Activated CD4-positive, alpha-beta T cell treated with anti-CD3 and anti-CD28 coated beads, Interleukin-2, amount 10 ng/mL, durations not matched to agents 24 days and 14 days (primary cell): ENCODE measurements at places on chromosomes 16 and 17. TPM values are rescaled to one million over a fixed set of nuclear protein-coding genes. Genes with fewer than 3 reads are reported as not detected.
A peak's percentile ranks its signal among the peaks of the same experiment; 100 is the strongest.

DNA sequence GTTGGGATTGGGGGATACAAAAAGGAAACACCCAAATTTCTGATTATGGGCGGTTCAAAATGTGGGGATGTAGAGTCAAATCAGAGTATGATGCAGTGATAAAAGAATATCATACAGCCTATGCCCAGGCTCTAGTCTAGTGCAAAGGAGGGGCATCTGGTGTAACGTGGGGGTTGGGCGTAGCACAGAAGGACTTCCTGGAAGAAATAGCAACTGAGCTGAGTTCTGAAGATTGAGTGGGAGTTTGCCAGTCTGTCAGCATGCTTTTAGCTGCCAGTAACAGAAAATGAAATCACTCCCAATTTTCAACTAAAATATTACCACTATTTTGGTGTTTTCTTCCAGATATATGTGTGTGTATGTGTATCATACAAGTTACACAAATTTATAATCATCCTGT, 196.9 kb downstream of the SPECC1 start:
- no peak for DNase-seq

DNA sequence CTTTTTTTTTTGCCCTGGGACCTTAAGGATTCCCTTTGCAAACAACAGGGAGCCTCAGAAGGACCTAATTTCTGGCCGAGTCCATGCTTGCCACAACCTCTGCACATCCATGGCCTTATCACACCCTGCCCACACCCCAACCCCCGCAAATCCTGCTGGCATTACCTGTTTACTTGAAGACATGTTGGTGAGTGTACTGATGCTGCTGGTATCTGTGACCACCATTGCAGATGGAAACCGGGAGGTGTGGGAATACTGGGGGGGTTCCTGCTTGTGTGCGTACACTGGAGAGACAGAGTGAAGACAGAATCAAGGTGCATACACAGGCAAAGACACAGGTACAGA, 46.0 kb downstream of the HNF1B start:
- no peak for DNase-seq

DNA sequence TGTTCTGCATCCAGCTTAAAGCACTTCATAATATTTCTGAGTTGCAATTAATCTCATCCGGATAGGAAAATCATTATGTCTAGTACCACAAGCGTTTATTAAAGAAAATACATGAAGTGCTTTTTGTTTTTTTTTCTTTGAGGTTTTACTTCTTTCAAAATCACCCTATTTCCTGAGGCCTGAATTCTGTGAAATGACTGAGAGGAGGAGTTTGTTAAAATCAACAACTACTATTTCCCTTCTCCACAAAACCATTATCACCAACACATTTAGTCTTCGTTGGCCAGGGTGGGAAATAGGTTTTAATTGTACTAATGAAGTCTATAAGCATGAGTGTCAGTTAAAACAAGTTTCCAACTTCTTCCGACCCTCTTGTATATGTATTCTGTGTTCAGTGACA, 50.7 kb upstream of the ADCY7 start:
- no peak for DNase-seq

DNA sequence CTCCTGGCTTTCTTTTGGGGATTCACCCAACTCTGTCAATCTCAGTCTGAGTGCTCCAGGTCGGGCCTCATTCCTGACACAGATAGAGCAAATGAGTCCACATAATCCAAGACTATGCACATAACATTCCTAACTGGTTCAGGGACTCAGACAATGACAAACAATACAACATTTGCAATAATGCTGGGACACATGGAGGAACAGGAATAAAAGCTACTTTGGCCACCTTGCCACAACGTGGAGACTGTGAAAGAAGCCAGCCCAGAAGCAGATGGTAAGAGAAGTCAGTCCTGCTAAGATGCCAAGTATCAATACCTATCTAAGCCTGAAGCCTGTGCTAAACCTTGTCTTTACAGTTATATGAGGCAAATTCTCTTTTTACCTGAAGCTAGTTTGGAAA, 39.0 kb downstream of the GLG1 start:
- DNase-seq: no peak

DNA sequence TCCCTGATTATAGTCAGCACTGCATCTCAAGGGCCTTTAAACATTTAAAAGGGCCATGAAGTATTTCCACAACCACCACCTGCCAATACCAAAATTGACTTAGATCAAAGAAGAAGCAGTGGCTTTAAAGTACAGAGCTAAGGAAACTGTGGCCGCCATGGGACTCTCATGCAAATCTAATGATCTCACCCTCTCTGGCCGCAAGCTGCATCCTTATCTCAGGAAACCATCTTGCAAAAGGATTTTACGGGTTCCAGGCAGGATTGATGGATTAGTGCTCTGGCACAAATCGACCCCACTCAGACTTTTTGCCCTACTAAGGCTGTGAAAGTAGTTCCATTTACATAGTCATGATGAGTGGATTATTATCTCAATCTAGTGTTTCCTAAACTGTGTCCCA, 22.6 kb downstream of the CDRT4 start:
- DNase-seq: peak; percentile 61

DNA sequence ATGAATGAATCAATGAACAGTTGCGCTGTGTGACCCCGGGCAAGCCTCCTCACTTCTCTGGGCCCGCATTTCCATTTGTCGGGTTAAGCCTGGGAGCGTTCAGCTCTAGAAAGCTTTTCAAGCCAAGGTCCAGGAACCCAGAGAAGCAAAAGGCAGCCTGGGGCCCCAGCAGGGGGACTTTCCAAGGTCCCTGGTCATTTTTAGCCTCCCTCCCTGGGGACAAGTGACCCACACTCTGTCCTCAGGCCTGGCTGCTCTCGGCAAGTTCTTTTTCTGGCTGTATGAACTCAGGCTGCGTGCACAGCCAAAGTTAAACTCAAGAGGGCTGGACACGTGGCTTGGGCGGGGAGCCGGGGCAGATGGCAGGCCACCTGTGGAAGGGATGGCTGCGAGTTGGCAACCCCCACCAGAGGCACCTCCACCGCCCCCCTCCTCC, 41.4 kb upstream of the CIBAR2 start:
- no peak for DNase-seq

DNA sequence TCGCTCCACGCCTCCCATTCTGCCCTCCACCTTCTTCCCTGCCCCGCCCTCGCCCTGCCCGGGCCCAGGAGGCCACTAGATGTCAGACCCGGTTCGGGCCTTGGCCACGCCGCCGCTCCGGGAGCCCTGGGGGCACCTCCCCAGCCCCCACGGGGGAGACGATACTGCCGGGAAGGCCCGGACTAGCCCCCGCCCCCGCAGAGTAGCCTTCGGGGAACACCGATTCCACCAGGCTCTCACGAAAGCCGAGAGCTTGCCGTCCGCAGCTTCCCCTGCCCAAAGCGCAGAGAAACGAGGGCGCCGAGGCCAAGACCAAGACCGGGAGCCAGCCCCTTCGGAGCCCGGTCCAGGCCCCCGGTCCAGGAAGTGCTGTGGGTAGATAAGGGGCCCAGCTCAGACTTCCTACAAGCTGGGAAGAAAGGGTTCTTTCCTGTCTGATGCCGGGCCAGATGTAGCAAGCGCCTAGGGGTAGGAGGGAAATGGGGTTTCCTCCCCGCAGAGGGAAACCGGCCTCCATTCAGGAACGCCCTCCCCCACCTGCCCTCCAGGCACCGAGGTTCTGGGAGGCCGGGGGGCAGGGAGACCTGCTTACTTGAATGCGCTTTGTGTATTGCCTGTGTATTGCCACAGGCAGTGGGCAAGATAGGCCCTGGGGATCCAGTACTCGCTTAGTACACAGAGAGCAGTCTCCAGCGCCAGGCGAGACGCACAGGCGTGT, 806 bp upstream of the CYB561 start:
- DNase-seq: peak; percentile 78

DNA sequence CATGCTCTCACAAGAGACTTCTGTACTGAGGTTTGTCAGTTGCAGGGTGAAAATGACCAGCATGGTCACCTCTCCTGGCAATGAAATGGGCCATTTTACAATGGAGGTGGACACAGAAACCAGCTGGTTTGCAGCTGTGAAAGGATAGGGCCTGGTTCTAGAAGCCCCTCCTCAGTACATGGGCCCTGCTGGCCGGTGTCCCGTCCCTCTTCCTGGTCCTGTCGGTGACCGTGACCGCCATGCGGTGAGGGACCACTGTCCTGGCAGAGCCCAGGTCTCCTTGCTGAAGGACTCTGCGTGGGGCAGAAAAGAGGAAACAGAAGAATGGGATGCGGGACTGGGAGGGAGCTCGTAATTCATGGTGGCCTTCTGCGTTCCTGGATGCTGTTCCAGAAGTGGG, 76.0 kb upstream of the ZNF423 start:
- DNase-seq: no peak

GRCh38 chr17:81631482-81631881, 5.4 kb downstream of the NPLOC4 start:
- DNase-seq: no peak

GRCh38 chr17:31373150-31374093, 18.1 kb upstream of the RAB11FIP4 start:
- DNase-seq: peak; percentile 84

DNA sequence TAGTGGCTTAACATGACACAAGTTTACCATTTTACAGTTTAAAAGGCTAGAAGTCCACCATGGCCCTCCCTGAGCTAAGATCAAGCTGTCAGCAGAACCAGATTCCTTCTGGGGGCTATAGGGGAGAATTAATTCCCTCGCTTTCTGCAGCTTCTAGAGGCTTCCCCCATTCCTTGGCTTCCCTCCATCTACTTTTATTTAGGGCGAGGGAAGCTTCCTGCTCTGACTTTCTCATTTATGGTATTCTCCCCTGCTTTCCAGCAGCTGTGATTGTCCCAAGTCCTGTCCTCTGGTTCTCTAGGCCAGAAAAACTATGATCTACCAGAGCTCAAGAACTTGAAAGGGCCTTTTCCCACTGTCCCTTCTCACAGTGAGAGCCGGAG, 4.3 kb downstream of the CETP start:
- no peak for DNase-seq

ARHGDIG gene
- total RNA-seq: not detected in 2 replicates

OR3A2 gene
- 0.26 and 1.0 TPM in 2 replicates for total RNA-seq

PHLPP2 gene
- total RNA-seq: 14.8 and 18.2 TPM in 2 replicates

CCL2 gene
- total RNA-seq: 0.28 TPM in 1 of 2 replicates, not detected in the other

TMEM204 gene
- total RNA-seq: 19.9 and 20.8 TPM in 2 replicates

OR1F1 gene
- total RNA-seq: not detected in 2 replicates
